ENCODE measurements at places on chromosomes 3 and 15.

DNA sequence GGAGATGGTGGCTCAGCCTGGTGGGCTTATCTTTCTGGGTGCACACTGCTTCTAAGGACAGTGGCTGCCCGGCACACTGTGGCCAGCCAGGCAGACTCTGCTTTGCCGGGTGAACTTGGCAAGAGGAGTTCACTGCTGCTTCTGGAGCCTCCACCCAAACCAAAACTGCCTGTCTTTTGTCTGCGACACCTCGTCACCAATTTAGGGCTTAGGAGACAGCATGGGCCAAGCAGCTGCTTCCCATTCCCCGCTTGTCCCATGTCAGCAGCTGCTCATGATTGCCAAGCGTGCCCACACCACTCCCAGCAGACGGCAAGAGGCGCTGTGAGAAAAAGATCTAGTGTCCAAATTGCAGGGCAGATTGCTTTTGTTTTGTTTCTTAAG, 57.3 kb downstream of the LSM3 start:
- DNase-seq = no peak

DNA sequence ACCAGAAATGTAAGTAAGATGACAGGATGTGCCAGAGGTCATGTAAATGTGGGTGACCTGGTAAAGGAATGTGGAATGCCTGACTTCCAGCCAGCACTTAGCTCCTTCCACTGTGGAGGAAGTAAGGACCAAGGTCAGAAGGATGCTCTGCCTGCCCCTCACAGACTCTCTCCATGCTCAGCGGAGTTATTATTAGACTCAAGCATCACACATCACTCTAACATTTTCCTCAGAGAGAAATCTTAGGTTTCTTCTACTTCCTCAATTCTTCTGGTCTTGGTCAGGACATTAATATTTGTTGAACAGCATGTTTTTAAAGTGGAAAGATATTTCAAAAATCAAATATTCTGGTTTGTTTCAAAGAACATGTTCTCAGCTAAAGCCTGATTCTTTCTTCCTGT, 231.4 kb upstream of the WNT5A start:
- no peak for DNase-seq

- no peak for DNase-seq
These were observed 536 bp downstream of the SEC61A1 start for GRCh38 chr3:128052595-128053351.

GRCh38 chr15:57921371-57921770, 144.1 kb downstream of the ALDH1A2 start:
- DNase-seq = no peak

DNA sequence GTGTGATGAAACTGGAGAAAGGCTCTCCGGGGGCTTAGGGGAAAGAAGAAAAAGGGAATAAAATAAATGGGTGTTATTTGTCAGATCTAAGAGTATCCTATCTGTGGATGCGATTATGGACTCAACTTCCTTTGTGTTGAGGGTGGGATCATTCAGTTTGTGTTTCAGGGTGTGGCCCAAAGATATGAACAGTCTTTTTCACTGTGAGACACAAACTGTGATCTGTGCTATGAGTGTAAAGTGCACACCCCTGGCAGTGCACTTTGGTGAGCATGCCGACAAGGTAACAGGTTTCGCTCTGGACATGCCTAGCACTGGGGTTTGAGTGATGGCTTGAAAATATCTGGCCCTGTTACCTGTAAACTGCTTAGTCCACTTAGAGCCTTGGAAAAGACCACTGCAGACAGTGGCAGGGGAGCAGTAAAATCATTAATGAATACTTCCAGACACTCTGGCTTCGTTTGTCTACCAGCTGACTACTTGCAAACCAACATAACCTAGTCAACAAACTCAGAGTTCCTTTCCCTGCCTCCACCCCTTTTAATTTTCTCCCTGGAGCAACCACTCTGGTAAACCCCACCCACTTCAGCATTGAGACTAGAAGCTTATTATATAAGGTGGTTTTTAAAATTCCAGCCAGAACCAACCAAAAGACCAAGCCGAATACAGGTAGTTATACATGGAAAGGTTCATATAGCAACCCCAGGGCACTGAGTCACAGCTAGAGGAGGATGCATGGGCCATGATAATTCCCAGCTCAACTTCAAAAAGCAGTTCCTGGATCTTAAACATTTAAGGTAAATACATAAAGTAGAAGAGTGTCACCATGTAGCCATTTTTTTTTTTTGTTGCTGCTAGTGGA, 55.1 kb downstream of the TAMM41 start:
- DNase-seq = no peak

- DNase-seq = no peak
These were observed 193.2 kb downstream of the MEX3B start for GRCh38 chr15:81852411-81853149.

- no peak for DNase-seq
These were observed 25.5 kb downstream of the GLDN start for GRCh38 chr15:51366920-51367319.

- no peak for DNase-seq
These were observed 24.4 kb downstream of the SEC61A1 start for GRCh38 chr3:128076483-128077201.

GRCh38 chr15:63858881-63859280, 25.1 kb upstream of the HERC1 start:
- no peak for DNase-seq

- no peak for DNase-seq
These were observed 2.4 kb downstream of the ANAPC13 start for GRCh38 chr3:134483195-134483900.
